T-helper 1 cell (primary cell): ENCODE measurements at places on chromosomes 12 and 14.

DNA sequence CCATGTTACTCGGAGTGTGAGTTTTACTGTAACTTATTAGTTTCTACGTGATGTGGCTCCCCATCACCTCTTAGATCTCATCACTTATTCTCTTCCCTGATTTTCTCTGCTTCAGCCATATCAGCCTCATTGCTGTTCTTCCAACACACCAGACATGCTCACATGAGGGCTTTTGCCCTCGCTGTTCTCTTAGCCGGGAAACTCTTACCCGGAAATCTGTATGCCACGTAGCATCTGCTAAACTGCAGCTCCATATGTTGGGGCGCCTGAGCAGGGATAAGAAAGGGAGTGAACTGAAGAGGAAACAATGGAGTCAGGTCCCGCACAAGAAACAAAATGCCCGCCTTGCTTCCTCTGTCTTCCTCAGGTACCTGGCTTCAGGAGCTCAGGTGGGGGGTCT is 16.6 kb downstream of the SMUG1 start:
- no peak for DNase-seq

- no peak for DNase-seq
Observed at GRCh38 chr12:115866909-115867525, 410.5 kb downstream of the MED13L start.

DNA sequence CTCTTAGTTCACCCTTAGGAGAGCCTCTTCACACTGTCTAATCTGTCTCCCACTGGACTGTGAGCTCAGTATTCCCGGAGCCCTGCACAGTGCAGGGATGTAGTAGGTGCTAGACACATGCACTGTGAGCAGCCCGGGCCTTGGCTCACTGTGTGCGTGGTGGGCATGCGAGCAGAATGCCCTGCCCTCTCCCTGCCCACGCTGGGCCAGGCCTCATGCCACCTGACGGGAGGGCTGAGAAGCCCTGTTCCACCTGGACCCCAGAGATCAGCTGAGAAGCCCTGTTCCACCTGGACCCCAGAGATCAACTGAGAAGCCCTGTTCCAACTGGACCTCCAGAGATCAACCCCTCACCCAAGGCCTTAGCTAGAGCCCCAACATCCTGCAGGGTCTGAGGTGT is 10.9 kb downstream of the RPS6KL1 start:
- no peak for DNase-seq

GRCh38 chr12:109255377-109255776 is 53.7 kb downstream of the FOXN4 start:
- DNase-seq = no peak

GRCh38 chr12:29242921-29243431 is 93.9 kb downstream of the FAR2 start:
- DNase-seq = no peak

- no peak for DNase-seq
Observed at GRCh38 chr14:98890556-98891340, 381.2 kb downstream of the BCL11B start.

DNA sequence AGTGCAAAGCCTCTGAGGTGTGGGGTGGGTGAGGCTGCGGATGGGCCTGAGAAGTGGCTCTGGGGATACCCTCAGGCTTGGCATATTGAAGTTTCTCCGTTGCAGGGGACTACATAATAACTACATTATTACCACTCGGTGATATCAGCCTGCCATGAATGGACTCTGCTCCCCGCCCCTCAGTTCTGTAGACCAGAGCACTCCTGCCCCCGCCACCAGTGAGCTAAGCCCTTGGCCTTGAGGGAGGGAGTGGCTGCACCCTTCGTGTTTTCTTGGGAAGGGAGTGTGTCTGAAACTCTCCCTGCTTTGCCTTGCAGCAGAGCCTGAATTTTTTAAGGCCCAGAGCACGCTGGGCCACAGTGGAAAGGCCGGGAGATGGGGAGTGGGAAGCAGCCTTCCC is 1.7 kb downstream of the ORAI1 start:
- no peak for DNase-seq

- DNase-seq = no peak
Observed at GRCh38 chr12:47481041-47481440, 224.8 kb downstream of the RPAP3 start.

DNA sequence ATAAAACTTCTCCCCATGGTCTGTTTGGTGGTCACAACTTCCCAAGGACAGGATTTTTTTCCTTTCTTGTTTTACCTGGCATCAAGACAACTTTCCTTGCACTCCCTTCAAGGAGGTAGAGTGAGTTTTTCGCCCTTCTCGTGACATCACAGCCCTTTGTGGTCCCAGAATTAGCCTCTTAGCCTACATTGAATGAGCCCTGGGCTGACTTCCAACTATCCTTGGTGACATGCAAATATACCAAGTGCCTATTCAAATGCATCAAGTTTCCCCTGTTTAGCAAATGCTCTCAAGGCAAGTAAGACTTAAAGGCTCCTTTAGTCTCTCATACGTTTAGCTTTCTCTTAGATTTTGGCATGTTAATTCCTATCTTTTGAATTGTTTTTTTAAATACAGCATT is 36.6 kb downstream of the TC2N start:
- DNase-seq = no peak

GRCh38 chr12:57005980-57006808 is at the start of gene ZBTB39:
Gene ZBTB39, minus strand, starts transcription at chr12:57006546. Its CDS starts 1,629 bp downstream, at chr12:57004917.
- peak; percentile 50 for DNase-seq

DNA sequence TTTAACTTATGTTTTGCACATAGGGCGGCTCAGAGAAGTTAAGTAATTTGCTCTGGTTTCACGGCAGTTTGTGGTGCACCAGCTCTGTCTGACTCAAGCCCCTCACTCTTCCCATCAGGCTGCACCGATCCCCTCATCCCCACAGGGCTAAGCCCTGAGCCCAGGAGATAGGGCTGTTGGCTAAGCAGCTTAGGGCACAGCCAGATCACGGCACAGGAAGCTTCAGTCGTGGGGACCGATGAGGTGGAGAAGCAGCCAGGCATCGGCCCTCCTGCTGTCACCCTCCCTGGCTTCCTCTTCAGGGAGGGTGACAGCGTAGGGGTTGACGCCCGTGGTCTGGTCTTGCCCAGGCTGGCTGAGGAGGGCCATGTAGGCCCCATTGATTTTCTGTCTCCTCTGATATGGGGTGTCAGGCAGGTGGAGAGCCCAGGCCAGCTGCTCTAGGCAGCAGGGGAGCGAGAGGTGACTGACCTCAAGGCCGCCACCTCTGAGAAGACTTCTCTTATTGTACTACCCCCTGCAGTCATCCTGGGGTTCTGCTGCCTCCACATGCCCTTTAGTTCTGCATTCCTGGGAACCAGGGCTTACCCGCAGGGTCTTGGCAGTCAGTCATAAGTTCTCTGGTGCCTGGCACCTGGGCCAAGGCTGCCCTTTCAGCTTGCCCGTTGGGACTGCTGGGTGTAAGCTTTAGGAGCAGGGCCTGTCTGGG is 166.4 kb downstream of the TSPAN9 start:
- no peak for DNase-seq

- no peak for DNase-seq
Observed at GRCh38 chr14:53767566-53767965, 189.1 kb downstream of the BMP4 start.

DNA sequence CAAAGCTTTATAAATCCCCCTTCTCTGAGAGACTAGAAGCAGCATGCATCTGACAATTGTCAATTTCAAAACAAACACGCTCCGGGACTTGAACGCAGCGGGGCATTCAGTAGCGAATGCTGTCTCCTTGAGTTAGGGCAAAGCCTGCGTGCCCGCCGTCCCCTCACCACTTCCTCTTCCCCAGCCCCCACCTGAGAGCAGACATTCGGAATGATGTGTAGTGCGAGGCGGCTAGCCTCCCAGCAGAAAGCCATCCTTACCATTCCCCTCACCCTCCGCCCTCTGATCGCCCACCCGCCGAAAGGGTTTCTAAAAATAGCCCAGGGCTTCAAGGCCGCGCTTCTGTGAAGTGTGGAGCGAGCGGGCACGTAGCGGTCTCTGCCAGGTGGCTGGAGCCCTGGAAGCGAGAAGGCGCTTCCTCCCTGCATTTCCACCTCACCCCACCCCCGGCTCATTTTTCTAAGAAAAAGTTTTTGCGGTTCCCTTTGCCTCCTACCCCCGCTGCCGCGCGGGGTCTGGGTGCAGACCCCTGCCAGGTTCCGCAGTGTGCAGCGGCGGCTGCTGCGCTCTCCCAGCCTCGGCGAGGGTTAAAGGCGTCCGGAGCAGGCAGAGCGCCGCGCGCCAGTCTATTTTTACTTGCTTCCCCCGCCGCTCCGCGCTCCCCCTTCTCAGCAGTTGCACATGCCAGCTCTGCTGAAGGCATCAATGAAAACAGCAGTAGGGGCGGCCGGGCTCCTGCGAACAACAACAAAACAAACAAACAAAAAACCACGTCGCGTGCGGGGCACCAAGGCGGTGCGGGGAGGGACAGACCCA is 2.2 kb downstream of the PRMT8 start:
- no peak for DNase-seq

DNA sequence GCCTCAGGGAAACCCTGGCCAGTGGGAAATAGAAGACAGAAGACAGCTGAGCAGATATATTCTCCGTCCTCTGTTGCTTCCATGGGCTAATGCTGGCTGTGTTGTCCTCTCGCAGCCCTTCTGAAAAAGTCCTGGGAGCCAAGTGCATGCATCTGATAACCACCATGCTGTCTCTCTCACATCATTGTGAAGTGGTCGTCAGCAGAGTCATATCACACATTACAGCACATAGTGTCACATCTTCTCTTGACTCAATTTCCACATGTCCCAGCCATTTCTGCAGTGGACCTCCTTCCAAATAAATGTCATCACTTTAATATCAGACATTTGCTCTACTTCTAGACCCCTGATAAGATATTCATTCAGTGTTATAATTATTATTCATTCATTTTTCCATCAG is 3.8 kb downstream of the TAS2R20 start:
- no peak for DNase-seq

- no peak for DNase-seq
Observed at GRCh38 chr12:48021485-48022179, 17.4 kb upstream of the COL2A1 start.

- no peak for DNase-seq
Observed at GRCh38 chr12:39272871-39273655, 169.9 kb downstream of the KIF21A start.

DNA sequence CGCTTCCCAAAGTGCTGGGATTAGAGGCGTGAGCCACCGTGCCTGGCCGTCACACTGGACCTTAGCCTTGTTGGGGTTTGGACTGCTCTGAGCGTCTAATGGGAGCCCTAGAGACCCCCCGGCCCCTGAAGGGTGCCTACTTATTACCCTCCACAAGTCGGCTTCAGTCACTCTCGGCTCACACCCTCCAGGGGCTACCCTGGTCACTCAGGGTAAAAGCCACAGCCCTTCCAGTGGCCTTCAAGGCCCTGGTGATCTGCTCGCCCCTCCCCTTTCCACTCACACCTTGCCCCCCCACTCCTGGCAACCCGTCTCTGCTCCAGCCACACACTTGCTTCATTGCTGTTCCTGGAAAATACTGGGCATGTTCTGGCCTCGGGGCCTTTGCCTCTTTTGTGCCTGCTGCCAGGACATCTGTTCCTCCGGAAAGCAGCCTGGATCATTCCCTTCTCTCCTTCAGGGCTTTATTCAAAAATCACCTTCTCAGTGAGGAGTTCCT is 3.6 kb upstream of the MORN3 start:
- DNase-seq = no peak

DNA sequence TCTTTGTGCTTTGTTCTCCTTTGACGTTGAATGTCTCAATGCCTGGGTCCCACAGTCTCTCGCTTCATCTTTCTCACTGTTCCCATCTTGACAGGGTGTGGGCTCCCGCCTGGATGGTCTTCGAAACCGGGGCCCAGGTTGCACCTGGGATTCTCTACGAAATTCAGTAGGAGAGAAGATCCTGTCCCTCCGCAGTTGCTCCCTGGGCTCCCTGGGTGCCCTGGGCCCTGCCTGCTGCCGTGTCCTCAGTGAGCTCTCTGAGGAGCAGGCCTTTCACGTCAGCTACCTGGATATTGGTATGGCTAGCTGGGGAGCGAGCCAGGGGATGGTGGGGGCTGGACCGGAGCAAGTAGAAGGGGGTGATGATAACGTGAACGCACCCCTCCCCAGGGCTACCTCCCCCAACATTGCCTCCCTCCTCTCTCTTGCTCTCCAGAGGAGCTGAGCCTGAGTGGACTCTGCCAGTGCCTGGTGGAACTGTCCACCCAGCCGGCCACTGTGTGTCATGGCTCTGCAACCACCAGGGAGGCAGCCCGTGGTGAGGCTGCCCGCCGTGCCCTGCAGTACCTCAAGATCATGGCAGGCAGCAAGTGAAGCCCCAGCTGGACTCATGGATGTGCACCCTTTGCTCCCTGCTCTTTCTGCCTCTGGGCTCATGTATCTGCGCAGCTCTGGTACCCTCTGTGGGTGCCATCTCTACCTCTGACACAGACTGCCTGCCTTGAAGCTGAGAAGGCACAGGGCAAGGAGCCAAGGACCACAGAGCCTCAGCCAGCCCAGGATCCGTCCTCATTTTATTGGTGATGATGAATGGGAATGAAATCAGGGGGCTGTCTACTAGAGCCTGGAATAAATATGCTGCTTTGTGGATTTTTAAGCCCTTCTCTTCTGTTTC is 1.5 kb downstream of the NPFF start:
- no peak for DNase-seq

- no peak for DNase-seq
Observed at GRCh38 chr14:72512925-72513324, 381.0 kb downstream of the DPF3 start.

DNA sequence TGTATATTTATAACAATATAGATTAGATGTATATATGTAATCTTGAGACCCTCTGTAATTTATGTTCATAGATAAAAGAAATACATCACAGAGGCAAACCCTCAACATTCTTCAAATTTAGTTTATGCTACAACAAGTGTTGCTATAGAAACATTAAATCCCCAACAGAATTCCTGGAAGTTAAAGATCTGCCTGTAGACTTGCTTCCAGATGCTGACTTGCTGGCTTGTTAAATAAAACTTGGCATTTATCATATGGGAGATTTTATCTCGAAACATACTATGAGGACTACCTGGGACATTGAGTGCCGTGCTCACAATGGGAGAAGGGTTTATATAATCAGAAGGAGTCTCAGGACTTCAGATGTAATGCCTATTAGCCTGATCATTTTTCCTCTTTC is 136.3 kb upstream of the PLXNC1 start:
- DNase-seq = no peak

DNA sequence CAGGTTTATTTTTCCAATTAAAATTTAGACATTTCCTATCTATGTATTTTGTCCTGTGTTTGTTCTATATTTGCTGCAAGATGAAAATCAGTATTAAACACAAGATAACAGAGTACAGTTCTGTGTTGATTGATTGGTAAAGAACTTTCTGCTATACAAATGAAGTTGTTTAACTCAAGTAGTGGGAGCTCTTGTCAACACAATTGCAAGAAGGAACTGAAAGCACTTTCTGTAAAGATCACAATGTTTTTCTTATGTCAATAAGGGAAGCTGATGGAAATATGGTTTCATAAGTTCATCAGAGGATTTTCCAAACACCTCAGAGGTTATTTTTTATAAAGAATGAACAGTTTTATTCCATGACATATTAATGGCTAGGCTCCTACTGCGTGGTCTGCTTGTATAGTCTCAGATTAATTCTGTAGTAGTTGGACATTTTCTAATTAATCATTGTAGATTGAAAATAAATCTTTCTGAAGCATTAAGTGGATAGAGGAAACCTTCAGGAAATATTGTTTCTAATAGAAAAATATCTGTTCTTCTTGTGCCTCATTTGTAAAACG is 379.5 kb downstream of the LRFN5 start:
- DNase-seq = no peak
